ENCODE measurements at places on chromosomes 1 and 21. TPM values are rescaled to one million over a fixed set of nuclear protein-coding genes. Genes with fewer than 3 reads are reported as not detected.
A peak's percentile ranks its signal among the peaks of the same experiment; 100 is the strongest.

The ASCL5 gene
- not detected for total RNA-seq

DNA sequence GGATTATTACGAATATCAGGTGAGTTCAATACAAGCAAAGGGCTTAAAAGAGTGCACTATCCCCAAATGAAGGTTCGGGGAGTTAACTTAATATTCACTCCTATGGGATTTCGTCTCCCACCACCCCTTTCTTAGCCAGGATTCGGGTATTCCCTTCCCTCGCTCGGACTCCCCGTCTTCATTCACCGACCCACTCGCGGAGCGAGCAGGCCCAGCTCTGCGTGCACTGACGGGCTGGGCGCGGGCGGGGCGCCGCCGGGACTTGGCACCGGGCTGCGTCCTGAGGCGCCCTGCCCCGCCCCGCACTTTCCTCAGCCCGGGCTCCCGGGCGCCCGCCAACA, 7.7 kb upstream of the MPZL1 start:
- H3K4me3 ChIP-seq: peak overlapping the region; percentile 90
- DNase-seq: no peak
- H3K27ac ChIP-seq: peak overlapping the region; percentile 73
- no peaks in the 10 kb centered on the region for H3K27me3 ChIP-seq
- H3K36me3 ChIP-seq: peaks cover 3% of the 10 kb centered on the region

DNA sequence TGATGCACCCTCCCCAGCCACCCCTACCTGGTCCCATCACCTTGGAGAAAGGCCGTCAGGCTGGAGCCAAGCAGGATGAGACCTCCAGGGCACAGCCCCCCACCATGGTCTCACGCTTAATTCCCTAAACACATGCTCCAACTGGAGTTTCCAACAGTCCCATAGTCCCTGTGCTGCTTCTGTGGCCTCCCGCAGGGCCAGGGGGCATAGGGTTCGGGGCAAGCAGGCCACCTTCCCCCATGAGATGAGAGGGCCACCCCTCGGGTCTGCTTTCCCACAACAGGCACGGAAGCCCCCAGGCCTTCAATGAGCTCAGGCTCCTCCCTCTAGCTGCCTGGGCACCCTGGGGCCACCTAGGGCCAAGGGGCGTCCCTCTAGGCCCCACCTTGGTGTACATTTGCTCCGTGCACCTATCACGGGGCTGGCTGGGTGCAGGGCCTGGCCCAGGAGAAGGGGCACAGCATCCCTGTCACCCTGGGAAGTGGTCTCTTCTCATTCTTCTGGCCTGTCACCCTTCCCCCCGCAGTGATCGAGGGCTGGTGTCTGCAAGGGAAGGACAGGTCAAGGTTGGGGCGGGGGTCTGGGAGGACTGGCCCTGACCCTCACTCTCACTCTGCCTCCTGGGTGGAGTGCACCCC, 42.4 kb downstream of the TRIM11 start:
- H3K27ac ChIP-seq: no peak overlapping the region
- no peak for DNase-seq
- no peaks in the 10 kb centered on the region for H3K36me3 ChIP-seq
- no peak overlapping the region for H3K4me3 ChIP-seq

GRCh38 chr1:100882698-100883097, 11.9 kb downstream of the EXTL2 start:
- no peak overlapping the region for H3K4me3 ChIP-seq
- H3K27ac ChIP-seq: no peak overlapping the region
- no peaks in the 10 kb centered on the region for H3K27me3 ChIP-seq
- H3K4me1 ChIP-seq: no peaks in the 10 kb centered on the region
- no peaks in the 10 kb centered on the region for H3K36me3 ChIP-seq
- no peak for DNase-seq

- peaks cover 7% of the 10 kb centered on the region for H3K27me3 ChIP-seq
- no peak for DNase-seq
- no peak overlapping the region for H3K4me3 ChIP-seq
These were observed 206.3 kb downstream of the SIPA1L2 start for GRCh38 chr1:232423591-232423990.

The C1QA gene
- 0.55 TPM for total RNA-seq

DNA sequence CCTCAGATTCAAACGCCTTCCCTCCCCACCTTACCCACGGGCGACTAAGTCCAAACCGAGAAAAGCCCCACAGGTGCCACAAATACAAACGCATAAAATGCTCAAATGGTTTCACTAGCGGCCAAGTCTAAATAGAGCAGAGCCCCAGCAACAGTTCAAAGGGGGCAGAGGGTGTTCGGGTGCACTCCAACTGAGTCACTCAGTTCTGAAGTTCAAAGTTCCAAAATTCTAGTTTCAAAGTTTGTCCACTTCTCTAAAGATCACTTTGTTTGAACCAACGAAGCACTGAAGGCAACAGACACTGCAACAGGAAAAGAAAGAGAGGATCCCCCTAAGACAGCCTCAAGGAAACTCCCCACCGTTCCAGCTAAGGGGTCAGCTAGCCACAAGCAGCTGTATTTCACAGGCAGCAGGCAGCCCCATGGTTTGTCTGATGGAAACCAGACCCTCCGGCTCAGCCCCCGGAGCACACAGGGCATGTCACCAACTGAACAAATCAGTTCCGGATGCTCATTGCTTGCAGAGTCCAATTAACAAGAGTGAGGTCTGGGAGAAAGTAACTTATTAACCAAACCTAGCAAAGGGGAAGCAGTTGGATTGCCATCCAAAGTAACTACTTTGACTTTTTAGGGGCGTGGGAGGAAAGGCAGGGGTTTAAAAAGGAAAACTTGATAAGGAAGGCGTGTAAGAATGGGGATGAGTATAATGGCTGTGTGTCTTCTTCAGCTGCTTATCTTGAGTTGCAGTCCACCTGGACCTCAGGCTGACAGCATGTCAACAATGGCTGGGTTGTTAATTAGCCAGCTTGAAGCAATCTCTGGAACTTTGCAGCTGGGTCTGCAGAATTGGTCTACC, 1423.9 kb upstream of the PRMT6 start:
- H3K36me3 ChIP-seq: no peaks in the 10 kb centered on the region
- no peak for DNase-seq
- no peaks in the 10 kb centered on the region for H3K27me3 ChIP-seq
- no peak overlapping the region for H3K27ac ChIP-seq

DNA sequence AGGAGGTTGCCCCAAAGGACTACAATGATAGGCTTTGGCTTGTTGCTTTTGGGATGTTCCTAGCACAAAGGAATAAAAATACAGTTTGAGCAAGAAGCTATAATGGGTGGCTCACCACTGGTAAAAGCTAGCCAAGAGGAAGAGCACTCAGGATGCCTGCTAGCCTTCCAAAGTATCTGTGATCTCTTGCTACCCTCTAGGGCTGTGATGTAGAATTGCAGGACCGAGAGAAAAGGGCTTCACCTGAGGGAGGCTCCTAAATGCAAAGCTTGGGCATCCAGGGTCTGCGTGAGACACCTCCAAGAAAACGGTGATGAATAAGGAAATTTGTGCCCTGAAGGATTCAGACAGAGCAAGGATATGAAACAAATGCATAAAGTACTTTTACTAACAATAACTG, 17.7 kb downstream of the IVL start:
- H3K36me3 ChIP-seq: no peaks in the 10 kb centered on the region
- H3K4me1 ChIP-seq: no peaks in the 10 kb centered on the region

GRCh38 chr1:193498088-193498655, 311.8 kb upstream of the B3GALT2 start:
- peaks cover 13% of the 10 kb centered on the region for H3K4me1 ChIP-seq
- no peak overlapping the region for H3K27ac ChIP-seq
- H3K4me3 ChIP-seq: no peak overlapping the region
- no peaks in the 10 kb centered on the region for H3K36me3 ChIP-seq

DNA sequence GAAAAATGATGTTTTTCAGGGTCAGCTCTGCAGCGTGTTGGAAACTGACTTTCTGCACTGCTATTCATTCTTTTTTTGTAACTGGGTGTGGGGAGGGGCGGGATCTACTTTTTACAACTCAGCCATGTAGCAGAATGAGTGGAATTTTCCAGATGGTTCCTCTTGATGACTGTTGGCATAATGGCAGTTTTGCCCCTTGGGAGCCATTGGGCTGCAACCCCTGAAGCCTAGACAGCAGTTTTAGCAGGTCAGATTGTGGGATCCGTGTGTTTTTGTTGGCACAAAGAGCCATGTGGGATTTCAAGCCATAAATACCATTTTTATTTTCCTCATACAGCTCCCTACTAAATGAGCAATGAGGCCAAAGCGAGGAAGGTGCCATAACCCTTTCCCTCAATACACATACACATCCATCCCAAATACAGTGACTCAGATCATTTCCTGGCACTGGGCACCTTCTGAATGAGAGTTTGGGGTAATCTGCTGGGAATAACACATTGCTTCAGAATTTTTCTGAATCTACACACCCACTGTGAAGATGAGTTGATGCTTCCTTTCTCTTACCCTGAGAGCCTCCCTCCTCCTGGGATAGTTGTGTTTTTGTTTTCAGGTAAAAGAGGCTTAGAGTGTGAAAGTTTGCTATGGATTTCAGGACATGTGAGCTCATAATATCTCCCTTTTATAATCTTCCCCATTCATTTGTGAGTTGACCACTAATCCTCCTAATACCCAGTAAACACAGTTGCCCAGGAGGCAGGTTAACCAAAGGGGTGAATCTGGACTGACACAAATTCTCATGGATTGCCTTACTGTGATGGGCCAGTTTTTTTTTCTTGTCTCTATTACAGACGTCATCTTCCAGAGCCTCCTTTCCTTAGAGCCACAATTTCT, 13.1 kb downstream of the S100A10 start:
- DNase-seq: no peak
- H3K27me3 ChIP-seq: no peaks in the 10 kb centered on the region
- peaks cover 43% of the 10 kb centered on the region for H3K4me1 ChIP-seq
- H3K27ac ChIP-seq: no peak overlapping the region
- H3K4me3 ChIP-seq: no peak overlapping the region
- peaks cover 4% of the 10 kb centered on the region for H3K36me3 ChIP-seq

The MATN1 gene
- 0.47 TPM for total RNA-seq

The GJC2 gene
- total RNA-seq: 2.6 TPM

All from naive thymus-derived CD8-positive, alpha-beta T cell (primary cell).